ENCODE measurements at places on chromosomes 5 and 9.

DNA sequence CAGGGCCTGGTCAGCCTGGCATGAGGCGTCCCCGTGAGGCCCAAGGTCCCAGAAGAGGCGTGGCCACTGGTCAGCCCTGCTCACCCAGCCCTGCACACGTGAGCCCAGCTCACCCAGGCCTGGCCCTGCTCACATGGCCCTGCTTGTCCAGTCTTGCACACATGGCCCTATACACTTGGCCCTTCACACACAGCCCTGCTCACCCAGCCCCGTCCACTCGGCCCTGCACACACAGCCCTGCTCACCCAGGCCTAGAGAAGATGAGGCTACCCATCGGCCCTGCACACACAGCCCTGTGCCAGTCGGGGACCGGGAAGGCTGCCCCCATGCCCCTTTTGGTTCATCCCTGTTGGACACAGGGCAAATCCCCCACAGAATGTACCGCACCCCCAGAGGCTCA is 28.4 kb downstream of the ZDHHC11B start:
- DNase-seq, result peak; percentile 4

DNA sequence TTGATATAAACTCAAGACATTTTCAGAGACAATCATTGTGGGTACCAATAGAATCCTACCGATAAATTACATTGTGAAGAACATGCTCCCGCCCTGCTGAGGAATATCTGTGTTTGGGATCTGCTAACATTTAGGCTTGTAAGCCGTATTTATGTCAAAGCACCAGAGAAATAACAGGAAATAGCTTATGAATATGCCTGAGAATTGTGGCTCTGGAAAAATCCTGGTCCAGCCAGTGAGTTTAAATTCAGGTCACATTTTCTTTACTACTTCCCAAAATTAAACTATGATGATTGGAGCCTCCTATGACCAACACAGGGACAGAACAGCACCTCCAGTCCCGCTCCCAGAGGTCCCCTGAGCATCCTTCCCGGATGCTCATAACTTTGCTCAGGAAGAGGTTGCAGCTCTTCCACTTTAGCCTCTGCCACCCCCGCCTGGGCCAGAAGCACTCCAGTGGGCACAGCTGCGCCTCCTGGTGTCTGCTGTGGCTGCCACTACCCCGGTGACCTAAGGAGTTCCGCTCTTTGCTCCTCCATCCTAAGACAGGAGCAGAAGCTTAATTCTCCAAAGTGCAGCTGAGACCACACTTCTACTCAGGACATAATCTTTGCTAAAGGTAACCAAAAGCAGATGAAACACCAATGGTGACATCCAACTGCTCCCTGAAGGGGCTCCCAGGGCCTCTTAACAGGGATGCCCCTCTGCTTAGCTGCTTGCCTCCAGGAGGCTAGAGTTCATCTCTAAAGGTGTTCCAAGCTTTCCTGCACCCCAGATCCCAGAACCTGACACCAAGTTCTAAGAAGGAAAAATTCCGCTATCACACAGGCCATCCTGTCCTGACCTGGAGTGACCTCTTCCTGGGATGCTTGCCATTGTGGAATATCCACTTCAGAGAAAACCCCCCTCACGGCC is 58.8 kb downstream of the SLC1A1 start:
- DNase-seq, result peak; percentile 21

- DNase-seq, result no peak
Measured at GRCh38 chr5:55572020-55572419, 37.3 kb upstream of the PLPP1 start.

DNA sequence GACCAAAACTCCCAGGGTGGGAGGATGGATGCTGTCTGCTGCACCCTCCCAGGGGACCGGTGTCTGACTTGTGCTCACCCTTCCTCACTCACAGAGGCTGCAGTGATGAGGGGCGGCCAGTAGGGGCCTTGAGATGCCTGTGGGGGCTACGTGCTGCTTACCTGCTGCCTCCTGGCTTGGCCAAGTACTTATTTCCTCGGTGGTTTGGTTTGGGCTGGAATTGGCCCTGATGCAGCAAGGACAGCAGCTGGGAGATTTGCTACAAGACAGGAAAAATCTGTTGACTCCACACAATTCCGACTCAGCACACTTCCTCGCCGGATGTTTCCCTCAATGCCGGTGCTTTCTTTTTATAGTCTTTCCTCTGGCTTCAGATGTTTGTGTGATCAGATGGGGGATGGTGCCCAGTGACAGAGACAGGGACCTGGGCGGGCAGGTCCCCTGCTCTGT is 6.6 kb downstream of the PCDH12 start:
- peak; percentile 48 for DNase-seq

DNA sequence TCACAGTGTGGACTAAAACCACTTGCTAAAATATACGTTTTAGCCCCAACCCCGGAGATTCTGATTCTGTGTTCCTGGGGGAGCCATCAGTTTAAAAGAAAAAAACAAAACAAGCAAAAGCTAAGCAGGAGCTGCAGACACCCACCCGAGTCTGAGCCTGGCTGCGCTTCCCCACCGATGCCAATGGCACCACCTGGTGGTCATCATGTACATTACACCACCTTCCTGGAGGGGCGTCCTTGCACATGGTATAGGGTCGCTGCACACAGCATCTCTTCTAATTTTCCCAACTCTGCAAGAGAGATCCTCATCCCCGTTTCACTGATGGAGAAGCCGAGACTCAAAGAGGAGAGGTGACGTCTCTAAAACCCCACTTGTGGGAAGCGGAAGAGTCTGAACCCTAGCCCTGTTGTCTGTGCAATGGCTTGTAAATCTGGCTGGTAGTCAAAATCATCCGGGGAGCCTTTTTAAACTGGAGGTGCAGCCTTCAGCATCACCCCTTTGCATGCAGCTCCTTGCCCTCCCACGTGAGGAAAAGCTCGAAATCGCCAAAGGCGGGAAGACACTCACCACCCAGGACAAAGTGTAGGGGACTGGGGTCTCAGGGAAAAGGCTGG is 23.1 kb upstream of the CNOT6 start:
- DNase-seq, result peak; percentile 62

- DNase-seq, result no peak
Measured at GRCh38 chr9:109118808-109119438, 824 bp downstream of the TMEM245 start.

All from stimulated activated CD4-positive, alpha-beta T cell treated with anti-CD3 and anti-CD28 coated beads, Interleukin-15, amount 100 ng/mL, for 24 hours (primary cell).